ENCODE measurements at places on chromosomes 6 and 20.

GRCh38 chr6:167324111-167324510 lies 775 bp upstream of the TTLL2 start:
- no peak for DNase-seq

GRCh38 chr20:50358971-50359370 lies 151.2 kb upstream of the PTPN1 start:
- no peak for DNase-seq

GRCh38 chr6:107604549-107604948 lies 114.6 kb downstream of the SOBP start:
- DNase-seq, result no peak

GRCh38 chr6:36962874-36963273 lies 8.3 kb downstream of the PI16 start:
- DNase-seq, result peak; percentile 73

DNA sequence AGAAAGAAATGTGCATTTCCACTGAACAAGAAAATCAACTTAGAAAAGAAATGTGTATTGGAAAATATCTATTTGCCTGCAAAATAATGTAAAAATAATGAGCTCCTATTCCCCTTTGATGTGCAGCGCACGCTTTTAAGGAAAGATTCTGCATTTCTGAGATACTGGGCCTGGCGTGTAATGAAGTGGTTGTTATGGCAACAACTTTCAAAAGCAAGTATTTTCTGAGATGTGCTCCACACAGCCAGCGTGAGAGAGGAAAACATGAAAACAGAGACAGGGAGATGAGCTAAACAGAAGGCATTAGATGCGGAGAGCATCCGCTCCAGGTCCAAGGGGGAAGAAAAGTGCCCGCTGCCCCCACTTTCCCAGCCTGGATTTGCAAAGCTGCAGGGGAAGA lies 39.1 kb upstream of the GTSF1L start:
- DNase-seq, result no peak

GRCh38 chr20:62220666-62221568 lies 839 bp upstream of the HRH3 start:
- no peak for DNase-seq

- peak; percentile 34 for DNase-seq
These were observed 2.6 kb upstream of the ZBP1 start for GRCh38 chr20:57622579-57623381.

- no peak for DNase-seq
These were observed 82.5 kb downstream of the PREX1 start for GRCh38 chr20:48745330-48745729.

GRCh38 chr6:29547573-29547972 lies 12.0 kb downstream of the UBD start:
- DNase-seq, result no peak

- DNase-seq, result no peak
These were observed 81.1 kb upstream of the RALGAPA2 start for GRCh38 chr20:20793591-20793990.

GRCh38 chr6:10901770-10902169 lies 14.9 kb downstream of the SYCP2L start:
- no peak for DNase-seq

DNA sequence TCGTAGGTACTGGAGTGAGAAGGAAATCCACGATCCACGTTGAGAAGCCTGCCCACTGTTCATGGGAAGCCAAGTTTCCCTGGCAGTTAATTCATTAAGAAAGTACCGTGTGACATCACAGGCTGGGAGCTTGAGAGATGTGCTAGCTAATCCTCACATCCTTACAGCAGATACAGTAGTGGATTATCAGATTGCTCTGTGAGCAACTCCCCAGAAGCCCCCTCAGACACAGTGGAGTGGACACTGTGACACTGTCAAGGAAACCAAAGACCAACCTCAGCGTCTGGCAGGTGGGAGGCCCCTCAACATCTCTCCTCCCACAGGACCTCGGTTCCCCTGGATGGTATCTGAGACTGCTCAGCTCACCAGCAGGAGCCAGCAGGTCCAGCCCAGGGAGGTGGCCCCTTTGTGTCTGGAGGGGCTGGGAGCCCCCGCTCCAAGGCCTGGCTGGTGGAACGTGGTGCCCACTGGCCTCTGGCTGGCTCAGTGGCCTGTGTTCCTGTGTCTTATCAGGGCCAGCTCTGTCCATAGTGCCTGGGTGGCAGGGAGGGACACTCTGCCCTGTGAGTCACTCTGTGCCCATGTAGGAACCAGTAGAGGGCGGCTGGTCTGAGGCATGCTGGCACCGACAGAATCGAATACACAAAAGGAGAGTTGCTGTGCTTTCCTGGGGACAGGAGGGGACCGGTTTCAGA lies 7.2 kb downstream of the PYGB start:
- DNase-seq, result peak; percentile 67

- DNase-seq, result no peak
These were observed 23.9 kb downstream of the GNAS start for GRCh38 chr20:58876437-58876836.

DNA sequence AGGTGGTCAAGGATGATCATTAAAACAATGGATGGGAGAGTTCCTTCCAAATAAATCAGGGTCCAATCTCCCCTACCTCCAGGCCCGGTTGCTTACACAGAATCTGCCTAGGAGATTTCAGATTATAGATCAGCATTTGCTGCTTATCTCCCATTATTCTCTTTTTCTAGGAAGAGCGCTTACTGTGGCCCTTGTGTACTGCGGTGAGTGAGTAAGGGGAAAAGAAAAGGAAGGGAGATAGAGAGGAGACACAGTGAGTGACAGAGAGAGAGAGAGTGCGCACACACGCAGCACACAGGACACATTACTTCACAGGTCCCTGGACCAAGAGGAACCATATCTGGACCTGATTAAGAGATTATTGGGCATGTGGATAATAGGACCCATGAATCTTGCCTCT lies 6.2 kb downstream of the LATS1 start:
- no peak for DNase-seq

- peak; percentile 59 for DNase-seq
These were observed 39.0 kb upstream of the SLCO4A1 start for GRCh38 chr20:62603021-62603906.

GRCh38 chr20:59566631-59567524 lies 37.5 kb upstream of the PHACTR3 start:
- no peak for DNase-seq

DNA sequence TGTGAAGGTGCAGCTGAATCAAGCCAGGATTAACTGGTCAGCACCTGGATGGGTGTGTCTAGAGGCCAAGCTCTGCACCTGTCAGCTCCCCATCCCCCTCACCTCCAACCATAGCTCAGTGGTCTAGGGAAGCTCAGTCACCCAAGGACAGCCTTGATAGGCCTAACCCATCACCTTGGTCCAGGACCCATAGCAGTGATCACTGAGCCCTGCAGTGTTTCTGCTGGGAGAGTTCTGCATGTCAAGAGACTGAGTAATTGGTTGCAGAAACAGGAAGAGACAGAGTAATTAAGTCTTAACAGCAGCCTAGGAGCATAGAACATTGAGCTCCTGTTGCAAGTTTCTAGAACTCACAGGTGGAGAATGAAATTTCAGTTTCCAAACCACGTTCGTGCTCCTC lies 18.7 kb upstream of the RALGAPB start:
- no peak for DNase-seq

GRCh38 chr20:46011631-46012482 lies 3.1 kb downstream of the MMP9 start:
- peak; percentile 60 for DNase-seq

GRCh38 chr20:42401613-42402012 lies 783.4 kb upstream of the CHD6 start:
- DNase-seq, result no peak

- DNase-seq, result no peak
These were observed 28.0 kb downstream of the ID4 start for GRCh38 chr6:19865178-19865577.

DNA sequence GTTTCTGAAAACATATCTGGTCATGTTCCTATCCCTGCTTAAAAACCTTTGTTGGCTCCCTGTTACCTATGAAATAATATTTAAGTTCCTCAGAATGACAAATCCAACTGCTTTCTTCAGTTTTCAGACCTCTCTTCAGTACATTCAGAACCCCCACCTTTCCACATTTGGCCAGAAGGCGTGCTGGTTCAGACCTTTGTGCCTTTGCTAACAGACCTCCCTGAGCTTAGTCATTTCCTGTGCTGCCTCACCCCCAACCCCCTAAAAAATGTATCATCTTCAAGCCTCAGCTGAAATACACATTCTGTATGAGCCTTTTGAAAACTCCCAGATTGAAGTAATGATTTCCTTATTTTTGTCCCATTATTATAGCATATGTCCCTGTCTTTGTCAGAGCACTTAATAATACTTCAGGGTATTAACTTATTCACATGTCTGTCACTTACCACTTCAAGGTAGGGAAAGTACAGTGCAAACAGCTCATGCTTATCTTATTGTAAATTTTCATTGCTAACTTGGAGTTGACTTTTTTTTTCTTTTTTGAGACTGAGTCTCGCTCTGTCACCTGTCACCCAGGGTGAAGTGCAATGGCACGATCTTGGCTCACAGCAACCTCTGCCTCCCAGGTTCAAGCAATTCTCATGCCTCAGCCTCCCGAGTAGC lies 19.7 kb downstream of the FAM217A start:
- no peak for DNase-seq

- no peak for DNase-seq
These were observed 580.3 kb upstream of the ADGRB3 start for GRCh38 chr6:68054756-68055155.

- DNase-seq, result no peak
These were observed 4.1 kb upstream of the SIRPG start for GRCh38 chr20:1661542-1662299.

GRCh38 chr20:52829111-52829510 lies 143.0 kb upstream of the TSHZ2 start:
- DNase-seq, result no peak

- DNase-seq, result no peak
These were observed 339.6 kb upstream of the PRDM1 start for GRCh38 chr6:105746509-105746908.

GRCh38 chr6:86357877-86358276 lies 579.5 kb upstream of the HTR1E start:
- DNase-seq, result no peak

- no peak for DNase-seq
These were observed 120.2 kb upstream of the BEND3 start for GRCh38 chr6:107235511-107235910.

GRCh38 chr6:75065523-75065922 lies 140.3 kb downstream of the COL12A1 start:
- no peak for DNase-seq

DNA sequence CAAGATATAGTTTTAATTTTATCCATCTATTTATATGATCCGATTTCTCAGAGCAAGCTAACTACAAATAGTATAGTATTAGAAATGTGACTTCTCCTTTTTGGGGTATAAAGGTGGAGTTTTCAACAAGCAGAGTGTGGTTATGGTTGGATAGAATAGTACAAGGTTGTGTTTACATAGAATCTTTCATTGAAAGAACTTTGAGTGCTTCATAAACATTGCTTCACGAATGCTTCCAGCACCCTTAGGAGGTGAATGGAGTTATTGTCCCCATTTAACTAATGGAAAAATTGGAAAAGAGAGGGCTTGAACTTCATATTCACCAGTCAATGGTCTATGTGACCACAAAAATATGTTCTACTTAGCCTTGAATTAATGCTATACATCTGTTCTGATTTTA lies 134.1 kb upstream of the CITED2 start:
- no peak for DNase-seq

DNA sequence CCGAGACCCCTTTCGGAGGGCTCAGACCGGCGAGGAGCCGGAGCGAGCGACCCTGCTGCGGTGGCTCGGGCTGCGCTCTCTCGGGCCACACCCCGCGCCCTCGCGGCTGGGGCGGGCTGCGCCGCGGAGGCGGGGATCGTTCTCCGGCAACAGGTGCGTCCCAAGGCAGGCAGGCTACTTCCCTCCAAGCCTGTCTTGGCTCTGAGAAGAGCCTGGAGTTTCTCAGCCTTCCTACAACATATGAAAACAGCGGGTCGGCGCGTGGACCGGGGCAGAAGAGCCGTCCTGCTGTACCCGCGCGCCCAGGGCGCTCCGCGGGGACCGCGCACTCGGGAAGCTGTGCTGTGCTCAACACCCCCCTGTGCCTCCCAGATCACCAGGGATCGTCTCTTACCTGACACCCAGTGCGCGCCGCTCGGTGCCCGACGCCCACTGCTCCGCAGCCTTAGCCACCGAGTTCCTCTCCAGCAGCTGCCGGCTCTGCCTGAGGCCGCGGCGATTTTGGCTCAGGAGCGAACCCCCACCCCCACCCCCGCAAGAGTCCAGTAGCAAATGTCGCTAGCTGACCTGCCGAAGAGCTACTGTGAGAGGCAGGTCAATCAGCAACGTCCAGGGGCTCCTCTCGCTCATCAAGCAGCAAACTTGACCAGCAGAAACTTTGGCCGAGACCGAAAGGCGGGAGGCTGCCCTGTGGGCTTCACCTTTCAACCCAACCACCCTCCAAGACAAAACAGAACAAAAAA lies 3.7 kb upstream of the OLIG3 start:
- no peak for DNase-seq

DNA sequence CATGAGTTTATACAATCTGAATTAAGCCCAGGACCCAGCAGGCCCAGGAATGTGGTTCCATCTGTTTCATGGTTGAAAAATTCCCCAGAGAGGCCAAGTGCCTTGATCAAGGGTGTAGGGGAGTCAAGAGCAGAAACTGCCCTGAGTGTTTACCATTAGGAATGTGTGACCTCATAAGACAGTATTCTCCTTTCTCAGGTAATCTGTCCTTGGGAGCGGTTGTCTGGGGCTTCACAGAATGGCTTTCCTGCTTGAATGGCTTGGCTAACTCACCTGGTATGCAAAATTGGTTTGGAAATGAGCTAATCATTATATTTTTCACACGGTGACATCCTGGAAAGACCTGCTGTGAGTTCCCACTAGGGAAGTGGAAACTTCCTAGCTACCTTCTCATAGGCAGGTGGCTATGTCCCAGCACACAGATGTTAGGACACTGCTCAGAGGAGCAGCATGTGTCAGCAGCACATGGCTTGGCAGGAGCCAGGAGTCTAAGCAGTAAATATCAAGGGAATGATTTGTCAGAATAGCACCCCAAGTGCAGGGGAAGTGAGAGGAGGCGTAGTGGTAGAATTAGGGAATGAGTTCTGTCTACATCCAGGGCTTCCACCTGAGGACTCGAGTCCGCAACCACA lies 17.7 kb downstream of the CLIC5 start:
- DNase-seq, result no peak

DNA sequence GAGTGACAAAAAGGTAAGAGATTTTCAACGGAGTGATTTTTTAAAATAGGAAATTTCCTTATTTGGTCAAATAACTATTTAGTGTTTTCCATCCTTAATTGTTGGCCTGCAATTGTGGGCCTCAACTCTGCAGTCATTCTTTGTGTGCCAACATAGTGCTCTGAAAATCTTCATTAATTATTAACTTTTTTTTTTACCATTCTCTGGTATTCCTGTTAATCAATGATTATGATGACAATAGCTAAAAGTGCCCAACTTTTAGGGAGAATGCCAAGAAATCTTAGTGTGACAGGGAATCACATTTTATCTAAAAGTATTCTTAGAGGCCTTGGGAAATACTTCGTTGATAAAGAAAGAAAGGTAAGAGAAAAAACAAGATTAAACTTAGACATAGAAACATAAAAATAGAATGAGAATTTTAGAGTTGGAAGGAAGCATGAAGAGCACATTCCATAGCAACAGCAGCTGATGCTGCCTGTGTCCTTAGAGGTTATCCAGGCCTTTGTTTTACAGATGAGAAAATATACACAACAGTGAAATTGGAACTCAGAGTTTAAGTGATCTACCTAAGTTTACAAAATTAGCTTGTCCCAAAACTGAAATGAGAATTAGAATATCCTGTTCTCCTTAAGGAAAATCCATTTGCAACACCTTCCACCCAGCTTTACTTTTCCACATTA lies 1.2 kb downstream of the GPRC6A start:
- no peak for DNase-seq

- no peak for DNase-seq
These were observed 44.4 kb upstream of the NHSL1 start for GRCh38 chr6:138543657-138544056.

GRCh38 chr6:52616059-52616690 lies 39.3 kb upstream of the TRAM2 start:
- DNase-seq, result no peak
